Activated CD4-positive, alpha-beta T cell treated with anti-CD3 and anti-CD28 coated beads, Interleukin-2, amount 10 ng/mL, durations not matched to agents 24 days and 14 days (primary cell): ENCODE measurements at places on chromosomes 7 and 10.

DNA sequence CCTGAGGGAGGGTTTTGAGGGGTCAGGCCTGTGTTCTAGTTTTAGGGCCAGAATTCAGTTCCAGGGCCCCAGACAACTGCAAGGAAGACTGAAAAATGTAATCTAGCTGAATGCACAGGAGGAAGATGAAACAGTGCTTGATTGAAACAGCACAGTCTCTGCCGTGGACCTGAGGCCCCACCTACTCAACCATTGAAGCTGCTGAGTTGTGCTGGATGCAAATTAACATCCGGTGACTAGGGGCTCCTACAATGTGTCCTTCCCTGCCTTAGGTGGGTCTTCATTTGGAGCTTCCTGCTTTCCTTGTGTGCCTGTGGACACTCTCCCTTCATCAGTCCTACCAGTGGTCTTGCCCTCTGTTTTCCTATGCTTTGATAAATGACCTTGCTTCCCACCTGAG, 5.7 kb downstream of the GLRX3 start:
- DNase-seq: peak; percentile 70

DNA sequence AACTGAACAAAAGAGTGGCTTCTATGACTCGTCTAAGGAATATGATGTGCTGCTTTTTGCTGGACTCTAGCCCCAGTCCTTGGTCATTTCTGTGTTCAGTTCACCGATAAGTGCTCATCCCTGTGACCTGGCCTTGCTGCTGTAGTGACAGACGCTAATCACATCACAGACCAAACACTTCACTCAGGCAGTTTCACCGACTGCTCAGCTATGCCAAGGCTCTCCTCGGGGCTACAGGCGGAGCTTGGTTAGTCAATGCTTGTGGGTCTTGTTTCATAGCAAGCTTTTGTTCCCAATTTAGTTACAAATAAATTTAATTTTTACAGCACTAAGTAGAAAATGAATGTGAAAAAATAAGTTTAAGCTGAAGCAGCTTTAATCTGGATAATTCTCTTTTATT, 190.8 kb upstream of the PRKCQ start:
- no peak for DNase-seq

DNA sequence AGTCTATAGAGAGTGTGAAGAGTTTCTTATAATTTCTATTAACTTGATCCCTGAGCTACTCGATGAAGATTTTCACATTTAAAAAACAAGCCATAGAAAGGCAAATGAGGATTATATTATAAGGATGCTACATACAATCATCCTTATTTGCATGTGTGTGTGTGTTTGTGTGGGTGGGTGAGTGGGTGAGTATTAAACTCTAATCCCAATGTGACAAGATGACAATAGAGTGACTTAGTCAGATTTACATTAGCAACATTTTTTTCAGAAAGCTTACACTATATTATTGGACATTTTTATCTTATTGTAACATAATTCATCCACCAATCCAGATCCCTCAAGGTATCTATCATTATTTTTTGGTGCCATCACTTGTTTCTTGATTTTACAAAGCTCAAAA, 331.7 kb downstream of the SORCS1 start:
- DNase-seq: no peak

- DNase-seq: no peak
Observed at GRCh38 chr10:15378569-15378968, 7.5 kb upstream of the FAM171A1 start.

DNA sequence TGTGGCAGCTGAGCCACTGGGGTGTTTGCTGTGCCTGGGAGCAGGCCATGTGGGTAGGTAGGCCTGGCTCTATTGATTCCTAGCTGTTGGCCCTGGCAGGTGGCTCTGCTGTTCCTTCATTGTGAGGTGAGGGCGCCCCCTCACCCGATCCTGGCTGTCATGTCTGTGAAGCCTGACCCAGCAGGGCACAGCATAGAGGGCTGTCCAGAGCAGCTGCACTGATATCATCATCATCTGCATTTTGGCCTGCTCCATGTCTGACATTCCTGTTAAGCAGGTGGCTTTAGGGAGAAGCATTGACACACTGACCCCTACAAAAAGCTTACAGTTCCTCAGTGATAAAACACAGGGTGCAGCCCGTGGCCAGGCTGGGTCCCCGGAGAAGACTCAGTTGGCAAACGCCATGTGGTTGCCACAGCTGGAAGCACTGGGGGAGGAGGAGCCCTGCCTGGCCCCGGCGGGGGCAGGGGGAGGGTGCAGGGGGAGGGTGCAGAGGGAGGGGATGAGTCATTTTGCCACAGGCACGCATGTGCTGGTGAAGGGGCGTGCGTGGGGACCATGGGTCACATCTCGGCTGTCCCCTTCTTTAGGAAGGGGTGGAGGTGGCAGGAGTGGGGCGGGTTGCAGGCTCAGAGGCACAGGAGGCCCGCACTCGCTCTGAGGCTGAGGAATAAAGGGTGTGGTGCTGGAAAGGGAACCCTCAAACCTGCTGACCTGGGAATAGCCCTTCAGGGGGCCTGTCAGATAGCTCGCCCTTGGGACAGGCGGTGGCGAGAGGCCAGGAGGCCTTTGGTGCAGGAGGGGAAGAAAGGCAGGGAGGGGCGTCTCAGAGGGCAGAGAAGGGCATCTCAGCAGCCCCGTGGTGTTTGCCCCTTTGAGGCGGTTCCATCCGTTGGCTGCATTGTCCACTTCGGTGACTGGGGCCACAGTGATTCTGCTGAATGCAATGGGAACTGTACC, 31.6 kb downstream of the IKZF1 start:
- peak; percentile 92 for DNase-seq

DNA sequence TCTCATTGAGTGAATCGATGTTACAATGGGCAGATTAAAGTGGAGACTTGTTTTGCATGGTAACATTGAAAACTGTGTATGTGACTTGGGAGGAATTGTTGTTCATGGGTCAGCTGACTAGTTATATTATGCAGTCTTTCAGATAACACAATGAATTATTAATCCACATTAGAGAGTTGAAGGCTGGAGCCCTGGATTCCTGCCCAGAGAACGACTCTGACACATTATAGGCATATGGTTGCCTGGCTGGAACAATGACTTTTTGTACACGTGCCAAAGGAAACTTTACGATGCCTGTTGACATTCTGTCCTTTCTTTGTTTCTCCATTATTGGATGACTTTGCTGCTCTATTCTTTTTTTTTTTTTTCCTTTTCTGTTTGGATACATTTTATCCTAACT, 52.3 kb upstream of the TMEM229A start:
- no peak for DNase-seq

- no peak for DNase-seq
Observed at GRCh38 chr7:12771378-12771877, 84.0 kb downstream of the ARL4A start.

GRCh38 chr7:130242198-130243014, 24.3 kb upstream of the CPA2 start:
- DNase-seq: peak; percentile 84

DNA sequence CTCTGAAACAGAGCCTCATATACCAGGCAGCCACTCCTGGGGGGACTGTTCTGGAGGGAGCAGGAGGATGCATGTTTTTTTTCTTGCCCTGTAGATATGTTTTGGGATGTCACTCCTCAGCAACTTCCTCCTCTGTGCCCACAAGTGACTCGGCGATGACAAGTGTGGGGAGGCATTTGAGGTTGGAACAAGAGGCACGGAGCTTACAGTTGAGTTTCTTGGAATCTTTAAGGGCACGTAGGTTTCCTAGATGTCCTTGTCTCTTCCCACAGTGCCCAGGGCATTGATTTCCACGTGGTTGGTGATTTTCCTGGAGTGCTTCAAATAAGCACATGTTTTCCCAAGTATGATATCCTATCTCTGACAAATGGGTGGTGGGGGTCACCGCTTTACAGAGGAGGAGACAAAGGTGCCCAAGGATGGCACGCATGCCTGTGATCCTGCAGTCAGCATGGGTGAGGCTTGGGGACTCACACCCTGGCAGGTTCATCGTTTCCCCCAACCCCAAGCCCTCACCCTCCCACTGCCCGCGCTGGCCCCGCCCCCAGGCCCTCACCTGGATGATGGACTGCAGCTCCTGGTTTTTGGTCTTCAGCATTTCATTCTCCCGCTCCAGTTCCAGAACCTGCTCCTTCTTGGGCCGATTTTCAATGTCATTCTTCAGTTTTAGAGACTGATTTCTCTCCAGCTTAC, 95.2 kb upstream of the GNA12 start:
- no peak for DNase-seq
